ENCODE measurements at places on chromosomes 3 and 15.

GRCh38 chr3:186208296-186208989 lies 99.6 kb upstream of the ETV5 start:
- DNase-seq: no peak

DNA sequence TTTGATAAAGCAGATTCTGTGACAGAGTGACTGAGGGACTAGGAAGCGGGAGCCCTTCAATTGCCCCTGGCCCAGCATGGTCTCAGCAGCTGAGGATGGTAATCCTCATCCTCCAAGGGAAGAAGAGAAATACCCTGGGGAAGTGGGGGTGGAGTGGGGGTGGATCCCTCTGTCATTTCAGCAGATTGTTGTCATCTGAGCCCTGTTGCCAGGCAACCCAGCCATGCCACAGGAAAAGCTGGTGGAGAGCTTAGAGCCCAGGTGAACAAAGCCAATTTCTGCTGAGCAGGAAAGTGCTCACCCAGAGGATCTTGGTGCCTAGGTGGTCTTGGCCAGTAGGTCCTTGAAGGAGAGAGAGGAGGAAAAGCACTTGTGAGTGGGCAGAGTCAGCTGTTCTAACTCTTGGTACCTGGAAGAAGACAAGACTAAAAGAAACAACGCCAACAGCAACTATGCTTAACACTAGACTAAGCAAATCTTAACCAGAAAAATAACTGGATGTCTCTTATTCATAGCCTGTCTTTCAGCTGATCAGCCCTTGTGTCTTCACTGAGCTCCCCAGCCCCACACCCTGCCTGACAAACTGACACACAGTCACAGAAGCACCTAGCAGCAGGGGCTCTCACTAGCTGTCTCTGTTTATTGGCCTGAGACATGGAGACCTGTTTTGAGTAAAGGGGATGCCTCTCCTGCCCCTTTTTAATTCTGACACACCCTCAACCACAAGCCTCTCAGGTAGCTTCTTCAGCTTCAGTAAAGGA lies 40.1 kb upstream of the DCLK3 start:
- DNase-seq: no peak

DNA sequence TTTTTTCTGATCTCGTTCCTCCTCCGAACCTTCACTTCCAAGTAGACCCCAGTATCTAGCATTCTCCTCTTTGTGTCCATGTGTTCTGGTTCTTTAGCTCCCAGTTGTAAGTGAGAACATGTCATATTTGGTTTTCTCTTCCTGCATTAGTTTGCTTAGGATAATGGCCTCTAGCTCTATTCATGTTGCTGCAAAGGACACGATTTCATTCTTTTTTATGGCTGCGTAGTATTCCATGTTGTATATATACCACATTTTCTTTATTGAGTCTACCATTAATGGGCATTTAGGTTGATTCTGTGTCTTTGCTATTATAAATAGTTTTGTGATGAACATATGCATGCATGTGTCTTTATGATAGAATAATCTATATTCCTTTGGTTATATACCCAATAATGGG lies 30.2 kb upstream of the MME start:
- DNase-seq: no peak

GRCh38 chr15:95784508-95784907 lies 546.0 kb upstream of the NR2F2 start:
- DNase-seq: no peak

DNA sequence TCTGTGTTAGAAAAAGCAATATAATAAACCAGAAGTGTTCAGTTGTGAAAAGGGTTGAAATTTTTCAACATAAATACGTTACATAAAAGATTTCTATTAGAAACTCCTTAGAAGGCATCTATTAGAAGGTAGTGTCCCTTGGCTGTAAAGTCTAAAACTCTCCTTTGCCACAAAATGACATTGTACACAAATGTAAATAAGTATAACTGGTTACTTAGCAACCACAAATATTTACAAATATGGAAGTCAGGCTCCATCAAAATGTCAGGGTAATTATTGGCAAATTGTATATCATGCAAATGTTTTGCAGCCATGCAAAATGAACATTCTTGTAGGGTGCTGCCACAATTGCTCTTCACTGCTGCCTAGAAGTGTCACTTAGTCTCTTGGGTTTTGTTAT lies 419.1 kb upstream of the CDIN1 start:
- no peak for DNase-seq

GRCh38 chr3:114450008-114450596 lies 156.3 kb downstream of the TIGIT start:
- DNase-seq: no peak

GRCh38 chr3:128997486-128998133 lies 3.5 kb upstream of the EFCC1 start:
- no peak for DNase-seq

DNA sequence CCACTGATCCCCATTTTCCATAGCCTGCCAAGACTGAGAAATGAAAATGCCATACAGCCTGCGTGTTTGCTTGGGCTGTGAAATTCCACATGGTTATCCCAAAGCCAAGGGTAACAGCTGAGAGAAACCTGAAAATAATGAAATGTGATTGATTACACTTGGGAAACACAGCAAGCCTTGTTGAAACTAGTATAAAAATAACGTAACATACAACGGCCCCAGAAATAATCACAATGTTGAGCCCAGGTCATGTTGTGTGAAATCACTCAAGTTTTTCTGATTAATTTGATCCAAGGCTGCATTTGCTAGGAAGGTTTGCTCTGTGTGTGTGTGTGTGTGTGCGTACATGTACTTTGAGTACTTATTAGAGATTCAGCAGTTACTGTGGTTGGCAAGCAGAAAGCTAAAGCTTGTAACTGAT lies 269.0 kb downstream of the OXSM start:
- no peak for DNase-seq

GRCh38 chr3:134476306-134476705 lies 9.5 kb downstream of the ANAPC13 start:
- DNase-seq: no peak

DNA sequence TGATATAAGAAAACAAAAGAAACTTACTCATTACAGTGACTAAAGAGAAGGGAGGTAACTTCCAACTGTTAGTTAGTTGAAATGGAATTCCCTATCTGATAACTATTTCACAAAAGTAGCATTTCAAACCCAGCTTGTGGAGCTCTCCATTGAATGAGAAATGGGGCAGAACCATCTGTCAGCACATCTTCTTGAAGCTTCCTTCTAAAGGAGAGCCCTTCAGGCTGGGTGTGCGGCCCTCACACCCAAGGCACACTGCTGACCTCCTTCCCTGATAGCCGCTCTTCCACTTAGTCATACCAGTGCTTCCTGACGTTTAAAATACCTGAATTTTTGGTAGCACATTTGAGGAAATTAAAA lies 28.1 kb upstream of the VEPH1 start:
- no peak for DNase-seq

DNA sequence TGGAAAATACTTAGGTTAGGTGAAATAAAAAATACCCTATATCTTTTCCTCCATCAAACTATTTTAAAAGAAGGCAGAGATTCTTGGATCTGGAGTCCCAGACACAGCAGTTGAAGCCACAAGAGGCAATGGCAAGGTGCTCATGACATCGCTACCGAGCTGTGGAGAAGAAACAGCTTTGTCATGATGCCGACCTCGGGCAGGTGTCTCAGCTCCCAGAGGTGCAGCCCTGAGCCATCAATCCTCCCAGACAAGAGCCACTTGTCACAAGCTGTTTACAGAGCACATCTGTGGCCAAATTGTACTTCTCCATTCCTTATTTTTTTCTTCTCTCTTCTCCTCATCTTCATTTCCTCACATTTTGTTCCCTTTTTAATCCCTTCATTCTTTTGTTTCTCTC lies 50.8 kb downstream of the GPR176 start:
- no peak for DNase-seq

DNA sequence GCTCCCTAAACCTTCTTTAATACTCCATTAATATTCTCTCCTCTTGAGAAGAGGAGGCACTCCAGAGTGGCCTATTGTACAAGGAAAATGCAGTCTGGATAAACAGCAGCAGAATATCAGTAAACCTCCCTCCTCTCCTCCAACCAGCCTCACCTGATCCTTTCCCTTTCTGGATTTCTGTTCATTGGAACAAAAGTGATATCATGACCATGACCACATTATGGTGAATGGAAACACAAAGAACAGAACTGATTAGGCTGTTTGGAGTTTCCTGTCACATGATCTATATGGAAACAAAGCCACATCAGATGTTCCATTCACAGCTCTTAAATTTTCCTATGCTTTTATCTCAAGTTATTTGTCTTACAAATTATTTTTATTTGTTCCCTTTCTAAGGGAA lies 14.6 kb downstream of the C2CD4B start:
- DNase-seq: no peak

- DNase-seq: peak; percentile 60
Measured at GRCh38 chr15:77030928-77031375, 36.0 kb downstream of the PSTPIP1 start.

DNA sequence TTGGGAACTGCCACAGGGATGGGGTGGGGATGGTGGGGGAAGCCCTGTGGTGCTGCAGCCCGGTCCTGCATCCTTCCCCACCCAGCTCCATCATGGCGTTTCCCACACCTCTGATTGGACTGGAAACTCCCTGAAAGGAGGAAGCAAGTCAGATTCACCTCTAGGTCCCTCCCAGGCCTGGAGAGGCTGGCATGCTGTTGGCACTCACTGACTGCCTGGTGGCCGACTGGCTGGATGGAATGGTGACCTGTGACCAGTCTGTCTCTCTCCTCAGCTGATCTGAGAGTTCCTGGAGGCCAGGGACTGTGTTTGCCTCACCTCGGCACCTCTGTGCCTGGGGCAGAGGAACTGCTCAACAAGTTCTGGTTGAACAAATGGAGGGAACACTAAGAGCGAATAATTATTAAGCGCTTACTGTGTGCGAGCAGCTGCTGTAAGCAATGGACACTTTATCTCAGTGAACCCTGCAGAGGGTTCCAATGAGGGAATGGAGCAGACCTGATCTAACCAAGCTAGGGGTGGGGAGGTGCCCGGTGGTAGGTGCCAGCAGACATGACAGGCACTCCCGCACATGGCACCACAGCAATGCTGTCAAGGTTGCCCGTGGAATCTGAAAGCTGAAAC lies 3.5 kb upstream of the HHATL start:
- no peak for DNase-seq

Data from tibial artery (tissue), 4 donors.